ENCODE measurements at places on chromosomes 12 and 14. TPM values are rescaled to one million over a fixed set of nuclear protein-coding genes. Genes with fewer than 3 reads are reported as not detected.

DNA sequence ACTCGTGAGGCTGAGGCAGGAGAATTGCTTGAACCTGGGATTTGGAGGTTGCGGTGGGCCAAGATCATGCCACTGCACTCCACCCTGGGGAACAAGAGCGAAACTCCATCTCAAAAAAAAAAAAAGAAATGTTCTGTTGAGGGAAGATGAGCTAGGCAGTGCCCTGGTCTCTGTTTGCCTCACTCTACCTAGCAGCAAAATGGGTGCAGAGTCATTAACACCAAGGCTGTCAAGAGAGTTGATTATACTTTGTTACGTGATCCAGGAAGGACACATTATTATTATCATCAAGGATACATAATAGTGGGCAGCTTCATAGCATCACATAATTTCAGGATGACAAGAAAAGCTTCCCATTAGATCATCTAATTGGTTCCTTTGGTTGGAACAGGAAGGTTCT, 84.3 kb upstream of the MAP1LC3B2 start:
- DNase-seq, result no peak
- no peak overlapping the region for H3K27ac ChIP-seq
- H3K4me1 ChIP-seq, result no peaks in the 10 kb centered on the region
- no peaks in the 10 kb centered on the region for H3K27me3 ChIP-seq
- no peaks in the 10 kb centered on the region for H3K36me3 ChIP-seq
- no peak overlapping the region for H3K4me3 ChIP-seq

DNA sequence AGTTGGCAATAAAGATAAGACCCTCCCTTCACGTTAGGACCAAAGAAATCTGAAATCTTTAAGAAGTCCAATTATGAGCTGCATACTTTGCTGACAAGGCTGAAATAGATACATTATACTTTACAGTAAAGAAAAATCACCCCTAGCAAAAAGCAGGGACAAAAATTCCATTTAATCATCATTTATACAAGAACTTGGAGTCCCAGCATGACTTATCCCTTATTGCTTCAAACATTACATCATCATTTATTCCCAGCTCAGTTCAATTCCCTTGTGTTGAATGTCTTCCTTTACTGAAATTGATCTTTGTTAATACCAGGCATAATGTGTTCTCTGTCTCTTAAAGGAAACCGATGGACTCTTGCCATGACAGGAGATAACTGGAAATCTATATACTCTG, 449.6 kb upstream of the CCDC196 start:
- no peaks in the 10 kb centered on the region for H3K36me3 ChIP-seq
- H3K4me1 ChIP-seq, result peaks cover 9% of the 10 kb centered on the region
- DNase-seq, result peak; percentile 44
- no peak overlapping the region for H3K27ac ChIP-seq

DNA sequence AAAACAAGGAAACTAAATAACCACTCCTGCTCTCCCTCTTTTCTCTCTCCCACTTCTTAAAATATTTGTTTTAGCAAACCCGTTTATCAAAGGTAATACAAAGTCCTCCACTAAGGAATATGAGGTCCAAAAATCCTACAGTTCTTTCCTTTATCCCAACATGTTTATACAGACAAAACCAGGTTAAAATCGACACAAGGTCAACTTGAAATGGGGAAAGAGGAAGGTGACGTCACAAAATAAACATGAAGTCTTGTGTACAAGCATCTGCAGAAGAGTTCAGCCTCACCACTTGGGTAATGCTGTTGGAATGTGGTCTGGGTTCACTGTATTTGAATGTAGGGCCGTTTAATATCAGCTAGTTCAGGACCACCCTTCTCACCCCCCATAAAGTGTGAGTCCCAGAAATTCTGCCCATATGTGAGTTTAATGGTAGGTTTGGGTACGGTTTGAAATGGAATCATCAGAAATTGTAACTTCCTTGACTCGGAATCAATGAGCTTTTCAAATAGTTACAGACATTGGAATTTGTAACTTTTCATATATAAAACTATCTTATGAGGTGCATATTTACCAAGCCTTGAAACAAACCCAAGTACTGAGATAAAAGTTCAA, 120.0 kb upstream of the SLC38A2 start:
- peak overlapping the region; percentile 54 for H3K27ac ChIP-seq
- no peaks in the 10 kb centered on the region for H3K27me3 ChIP-seq
- no peaks in the 10 kb centered on the region for H3K36me3 ChIP-seq

GRCh38 chr14:58944968-58945356, 243.5 kb upstream of the DAAM1 start:
- no peak overlapping the region for H3K27ac ChIP-seq
- H3K4me3 ChIP-seq, result no peak overlapping the region
- H3K4me1 ChIP-seq, result 0 out of 2 replicates have a peak, but pooled peaks cover 6% of the 10 kb centered on the region
- DNase-seq, result no peak
- H3K36me3 ChIP-seq, result no peaks in the 10 kb centered on the region
- H3K27me3 ChIP-seq, result no peaks in the 10 kb centered on the region

DNA sequence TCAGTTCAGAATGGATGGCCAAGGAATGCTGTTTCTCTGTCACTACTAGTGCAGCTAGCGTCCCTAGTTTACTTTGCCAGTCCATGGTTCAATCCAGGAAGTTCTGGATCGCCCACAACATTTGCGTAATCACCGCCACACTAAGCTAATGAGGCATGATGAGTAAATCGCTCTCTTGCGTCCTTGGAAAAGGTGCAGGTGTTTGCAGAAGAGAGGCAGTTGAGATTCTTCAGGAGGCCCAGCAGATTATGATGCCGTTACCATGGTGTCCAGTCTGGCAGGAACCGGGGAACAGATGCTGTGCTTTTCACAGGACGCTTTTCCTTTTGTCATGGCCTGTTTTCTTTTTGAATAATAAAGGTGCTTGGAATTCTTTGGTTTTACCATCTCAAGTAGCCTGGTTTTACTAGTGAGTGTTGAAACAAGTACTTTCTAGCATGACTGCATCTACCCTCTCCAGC, 9.0 kb downstream of the TPH2 start:
- H3K27ac ChIP-seq, result no peak overlapping the region
- peaks cover 5% of the 10 kb centered on the region for H3K4me1 ChIP-seq
- no peak overlapping the region for H3K4me3 ChIP-seq
- no peaks in the 10 kb centered on the region for H3K36me3 ChIP-seq
- peak; percentile 79 for DNase-seq
- peaks cover 17% of the 10 kb centered on the region for H3K27me3 ChIP-seq

GRCh38 chr12:49049566-49050224, 10.9 kb downstream of the KMT2D start:
- peaks cover 46% of the 10 kb centered on the region for H3K36me3 ChIP-seq
- H3K4me3 ChIP-seq, result no peak overlapping the region
- H3K27ac ChIP-seq, result no peak overlapping the region
- H3K27me3 ChIP-seq, result no peaks in the 10 kb centered on the region
- DNase-seq, result peak; percentile 61

DNA sequence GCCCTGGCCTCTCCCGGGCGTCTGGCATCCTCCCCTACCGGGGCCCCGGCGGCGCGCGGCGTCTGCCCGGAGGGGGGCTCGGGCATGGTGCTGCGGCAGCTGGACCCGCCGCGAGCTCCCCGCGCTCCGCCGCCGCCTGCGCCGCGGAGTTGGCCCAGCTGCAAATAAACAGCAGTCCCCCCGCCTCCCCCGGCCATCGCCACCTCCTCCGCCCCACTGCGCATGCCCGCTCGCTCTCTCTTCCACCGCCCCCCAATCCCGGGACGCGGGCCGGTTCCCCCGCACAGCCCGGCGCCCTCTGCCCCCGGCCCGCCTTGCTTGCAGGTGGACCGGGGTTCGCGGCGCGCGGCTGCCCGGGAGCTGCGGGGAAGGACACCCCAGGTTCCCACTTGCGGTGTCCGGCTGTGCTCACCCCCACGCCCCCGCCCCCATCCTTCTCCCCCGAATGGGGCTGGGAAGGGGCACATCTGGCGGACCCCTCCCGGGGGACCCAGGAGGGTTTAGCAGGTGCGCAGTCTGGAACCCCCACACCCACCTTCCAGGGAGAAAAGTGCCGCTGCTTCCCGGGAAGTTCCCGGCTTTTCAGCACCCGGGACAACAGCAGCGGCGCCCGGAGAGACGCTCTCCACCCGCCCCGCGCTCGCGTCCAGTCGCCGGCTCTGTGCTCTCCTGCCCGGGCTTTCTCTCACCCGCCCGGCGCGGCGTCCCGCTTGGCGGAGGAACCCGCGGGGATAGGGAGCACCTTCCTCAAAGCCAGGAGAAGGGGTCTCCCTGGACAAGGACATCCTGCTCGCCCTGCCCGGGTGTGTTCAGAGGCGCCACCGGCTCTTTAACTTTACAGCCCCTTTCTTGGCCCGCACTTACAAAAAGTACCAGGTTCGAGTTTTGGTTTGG, at the start of gene TMTC1:
Gene TMTC1, minus strand, starts transcription at position 170 of the 894 bp plus-strand sequence. CDS start 191 bp downstream, outside the sequence.
- no peaks in the 10 kb centered on the region for H3K36me3 ChIP-seq
- peak within 1 kb of the TSS; percentile 81 for H3K27ac ChIP-seq
- H3K27me3 ChIP-seq, result peaks cover 9% of the 10 kb centered on the region
- peak within 1 kb of the TSS; percentile 88 for H3K4me3 ChIP-seq
- no peaks in the 10 kb centered on the region for H3K4me1 ChIP-seq

DNA sequence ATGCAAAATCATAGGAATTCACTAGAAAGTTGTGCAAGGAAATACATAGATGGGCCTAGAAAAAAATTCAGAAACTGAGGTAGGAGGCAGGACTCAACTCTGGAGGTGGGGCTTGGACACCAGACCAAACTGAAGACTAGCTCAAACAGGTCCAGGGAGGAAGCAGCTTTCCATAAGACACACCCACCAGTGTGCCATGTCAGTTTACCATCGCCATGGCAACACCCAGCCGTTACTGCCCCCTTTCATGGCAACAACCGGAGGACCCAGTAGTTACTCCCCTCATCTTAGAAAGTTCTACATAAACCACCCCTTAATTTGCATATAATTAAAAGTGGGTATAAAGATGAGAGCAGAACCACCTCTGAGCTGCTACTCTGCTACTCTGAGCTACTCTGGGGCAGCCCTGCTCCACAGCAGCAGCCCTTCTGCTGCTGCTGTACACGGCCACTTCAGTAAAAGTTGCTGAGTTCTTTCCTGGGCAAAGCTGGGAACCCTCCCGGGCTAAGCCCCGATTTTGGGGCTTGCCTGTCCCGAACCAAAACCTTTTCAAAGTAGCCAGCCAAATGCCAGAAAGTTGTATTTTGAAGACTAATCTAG, 30.8 kb upstream of the NINJ2 start:
- H3K4me1 ChIP-seq, result no peaks in the 10 kb centered on the region
- H3K27ac ChIP-seq, result no peak overlapping the region
- H3K4me3 ChIP-seq, result no peak overlapping the region

PUS7L gene
- total RNA-seq, result 20.6 TPM

TAS2R14 gene
- 0.76 TPM for total RNA-seq

ZC2HC1C gene
- 5.3 TPM for total RNA-seq

CIPC gene
- total RNA-seq, result 14.4 TPM

SERPINA12 gene
- not detected for total RNA-seq

All from GM23248 (cell line).